ENCODE measurements at places on chromosomes 2 and 18.

DNA sequence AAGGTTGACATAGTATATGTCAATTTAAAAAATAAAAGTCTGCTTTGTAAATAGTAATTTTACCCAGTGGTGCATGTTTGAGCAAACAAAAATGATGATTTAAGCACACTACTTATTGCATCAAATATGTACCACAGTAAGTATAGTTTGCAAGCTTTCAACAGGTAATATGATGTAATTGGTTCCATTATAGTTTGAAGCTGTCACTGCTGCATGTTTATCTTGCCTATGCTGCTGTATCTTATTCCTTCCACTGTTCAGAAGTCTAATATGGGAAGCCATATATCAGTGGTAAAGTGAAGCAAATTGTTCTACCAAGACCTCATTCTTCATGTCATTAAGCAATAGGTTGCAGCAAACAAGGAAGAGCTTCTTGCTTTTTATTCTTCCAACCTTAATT is 78.6 kb upstream of the CSRNP3 start:
- no peak for DNase-seq

GRCh38 chr2:229057976-229058553 is 213.0 kb downstream of the PID1 start:
- no peak for DNase-seq

DNA sequence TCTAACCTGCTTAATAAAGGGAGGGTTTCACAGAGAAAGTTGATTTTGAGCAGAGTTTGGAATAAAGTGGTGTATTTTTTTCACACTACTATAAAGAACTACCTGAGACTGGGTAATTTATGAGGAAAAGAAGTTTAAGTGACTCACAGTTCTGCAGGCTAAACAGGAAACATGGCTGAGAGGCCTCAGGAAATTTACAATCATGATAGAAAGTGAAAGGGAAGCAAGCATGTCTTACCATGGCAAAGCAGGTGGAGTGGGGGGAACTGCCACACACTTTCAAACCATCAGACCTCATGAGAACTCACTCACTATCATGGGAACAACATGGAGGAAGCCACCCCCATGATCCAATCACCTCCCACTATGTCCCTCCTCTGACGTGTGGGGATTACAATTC is 546.7 kb downstream of the EPHA4 start:
- no peak for DNase-seq

GRCh38 chr2:149410701-149411484 is 80.5 kb downstream of the LYPD6 start:
- no peak for DNase-seq

- DNase-seq: no peak
Measured at GRCh38 chr2:206204710-206205109, 45.0 kb downstream of the EEF1B2 start.

DNA sequence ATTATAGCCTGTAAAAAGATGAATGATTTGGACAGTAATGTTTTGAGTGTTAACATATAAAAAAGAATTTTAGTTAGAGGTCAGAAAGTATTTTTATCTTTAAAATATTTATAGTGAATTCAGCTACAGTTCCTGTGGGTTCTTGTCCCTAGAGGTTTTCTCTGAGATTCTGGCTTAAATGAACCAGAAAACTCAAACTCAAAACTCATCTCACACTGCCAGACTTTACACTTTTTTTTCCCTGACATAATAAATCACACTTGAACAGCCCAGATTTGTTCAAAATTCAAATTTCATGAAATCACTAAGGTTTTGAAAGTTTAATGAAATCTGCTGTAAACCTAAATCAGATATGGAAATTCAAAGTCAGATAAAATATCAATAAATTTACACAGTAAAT is 92.3 kb downstream of the KCNH7 start:
- DNase-seq: no peak

All from activated CD4-positive, CD25-positive, alpha-beta regulatory T cell (primary cell).